ENCODE measurements at places on chromosomes 7 and 10.

GRCh38 chr7:74164985-74165456 is 9.1 kb upstream of the EIF4H start:
- no peak for DNase-seq

DNA sequence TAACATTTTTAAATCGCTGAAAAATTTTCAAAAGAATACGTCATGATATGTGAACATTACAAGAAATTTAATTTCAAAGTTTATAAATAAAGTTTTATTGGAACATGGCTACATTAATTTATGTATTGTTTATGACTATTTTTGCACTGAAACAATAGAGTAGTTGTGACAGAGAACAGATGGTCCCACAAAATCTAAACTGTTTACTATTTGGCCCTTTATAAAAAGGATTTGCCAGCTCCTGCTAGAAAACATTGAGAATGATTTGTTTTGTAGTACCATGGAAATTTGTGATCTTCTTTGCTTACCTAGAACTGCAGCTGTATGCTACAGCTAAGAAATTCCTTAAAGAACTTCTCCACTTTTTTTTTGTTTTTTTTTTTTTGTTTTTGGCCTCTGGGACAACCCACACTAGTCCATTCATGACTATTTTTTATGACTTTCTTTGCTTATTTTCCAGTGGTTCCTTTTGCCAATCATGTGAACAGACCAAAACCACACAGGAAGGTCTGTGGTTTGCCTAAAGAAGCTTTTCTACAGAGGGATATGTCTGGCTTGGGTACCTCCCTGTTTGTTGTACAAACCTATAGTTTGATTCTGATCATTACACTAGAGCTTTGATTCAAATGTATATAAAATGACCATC is 55.7 kb downstream of the ST7 start:
- peak; percentile 49 for DNase-seq

- no peak for DNase-seq
Observed at GRCh38 chr10:27944005-27944404, 54.9 kb downstream of the ODAD2 start.

DNA sequence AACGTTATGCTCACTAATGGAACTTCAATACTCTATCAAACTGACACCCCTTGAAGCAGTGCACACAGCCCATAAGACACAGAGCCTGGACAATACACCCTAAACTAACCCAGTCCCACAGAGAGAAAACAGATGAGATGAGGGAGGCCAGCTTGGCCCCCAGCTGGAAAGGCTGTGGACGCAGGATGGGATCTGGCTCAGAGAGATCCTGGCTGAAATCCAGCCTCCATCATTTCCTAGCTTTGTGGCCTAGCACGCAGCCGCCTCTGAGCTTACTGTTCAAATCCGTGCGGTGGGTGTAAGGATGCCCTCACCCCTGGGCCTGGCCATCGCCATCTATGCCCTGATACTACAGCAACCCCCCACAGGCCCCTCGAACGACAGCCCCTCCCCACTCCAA is 32.7 kb downstream of the SNX8 start:
- DNase-seq = no peak

- peak; percentile 62 for DNase-seq
Observed at GRCh38 chr10:119270762-119271366, 63.5 kb downstream of the GRK5 start.
